ENCODE measurements at places on chromosomes 12 and 14.

DNA sequence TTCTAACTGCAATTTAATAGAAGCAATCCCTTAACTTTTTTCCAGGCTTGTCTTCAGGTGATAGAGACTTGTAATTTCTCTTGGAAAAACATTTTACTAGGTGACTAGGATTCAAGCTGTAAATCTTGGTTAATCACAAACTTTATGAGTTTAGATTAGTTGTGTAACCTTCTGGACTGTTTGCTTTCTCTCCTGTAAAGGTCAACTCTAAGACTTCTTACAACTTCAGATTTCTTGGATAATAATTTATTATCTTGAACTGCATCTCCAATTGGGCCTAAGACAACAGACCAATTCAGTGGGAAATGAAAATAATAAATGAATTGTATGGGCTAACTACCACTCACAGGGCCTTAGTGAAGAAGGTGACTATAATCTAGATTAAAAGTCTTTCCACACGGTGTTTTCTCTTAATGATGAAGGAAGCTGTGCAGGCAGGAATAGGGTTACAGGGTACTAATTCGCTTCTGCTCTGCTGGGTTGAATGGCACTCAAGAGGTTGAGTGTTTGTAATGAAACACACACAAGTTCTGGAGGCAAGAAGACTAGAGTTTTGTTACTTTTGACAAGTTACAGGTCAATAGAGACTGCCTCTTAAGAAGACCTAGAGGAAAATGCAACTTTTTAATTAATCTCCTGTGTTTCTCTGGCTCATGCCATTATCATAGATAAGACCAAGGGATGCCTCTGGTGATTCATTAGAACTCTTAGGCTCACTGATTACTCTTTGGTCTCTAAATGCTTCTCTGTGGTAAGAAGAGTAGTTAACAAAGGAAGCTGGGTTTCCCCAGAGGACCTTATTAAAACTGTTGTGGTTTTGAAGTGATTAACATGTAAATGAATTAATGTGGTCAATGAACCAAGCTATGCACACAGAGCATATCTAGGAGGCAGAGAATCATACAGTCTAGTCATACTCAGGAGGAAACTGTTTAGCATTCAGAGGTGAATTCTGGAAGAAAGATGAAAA is 30.0 kb upstream of the OR4E1 start:
- no peak for ATAC-seq

- no peak for ATAC-seq
Measured at GRCh38 chr14:99333214-99333613, 61.2 kb upstream of the BCL11B start.

DNA sequence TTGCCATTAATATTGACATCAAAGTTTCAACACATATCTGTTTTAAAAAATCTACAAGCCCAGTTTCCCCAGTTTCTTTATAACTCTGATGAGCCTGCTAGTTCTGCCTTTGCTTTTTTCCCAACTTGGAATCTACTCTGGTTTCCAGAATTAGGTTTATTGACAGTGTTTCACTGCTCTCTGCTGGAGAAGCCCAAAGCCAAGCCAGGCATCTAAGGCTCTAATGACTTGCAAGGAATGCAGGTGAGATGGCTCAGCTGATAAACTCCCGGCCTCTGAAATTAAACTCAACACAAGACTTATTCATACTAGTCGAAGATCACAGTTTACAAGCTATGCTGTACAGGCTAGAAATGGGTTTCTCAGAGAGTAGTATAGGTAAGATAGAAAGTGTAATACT is 54.3 kb downstream of the HMGA2 start:
- no peak for ATAC-seq

- ATAC-seq, result no peak
Measured at GRCh38 chr14:75025082-75025481, 22.4 kb downstream of the EIF2B2 start.

- no peak for ATAC-seq
Measured at GRCh38 chr12:81610955-81611889, 147.9 kb downstream of the PPFIA2 start.

DNA sequence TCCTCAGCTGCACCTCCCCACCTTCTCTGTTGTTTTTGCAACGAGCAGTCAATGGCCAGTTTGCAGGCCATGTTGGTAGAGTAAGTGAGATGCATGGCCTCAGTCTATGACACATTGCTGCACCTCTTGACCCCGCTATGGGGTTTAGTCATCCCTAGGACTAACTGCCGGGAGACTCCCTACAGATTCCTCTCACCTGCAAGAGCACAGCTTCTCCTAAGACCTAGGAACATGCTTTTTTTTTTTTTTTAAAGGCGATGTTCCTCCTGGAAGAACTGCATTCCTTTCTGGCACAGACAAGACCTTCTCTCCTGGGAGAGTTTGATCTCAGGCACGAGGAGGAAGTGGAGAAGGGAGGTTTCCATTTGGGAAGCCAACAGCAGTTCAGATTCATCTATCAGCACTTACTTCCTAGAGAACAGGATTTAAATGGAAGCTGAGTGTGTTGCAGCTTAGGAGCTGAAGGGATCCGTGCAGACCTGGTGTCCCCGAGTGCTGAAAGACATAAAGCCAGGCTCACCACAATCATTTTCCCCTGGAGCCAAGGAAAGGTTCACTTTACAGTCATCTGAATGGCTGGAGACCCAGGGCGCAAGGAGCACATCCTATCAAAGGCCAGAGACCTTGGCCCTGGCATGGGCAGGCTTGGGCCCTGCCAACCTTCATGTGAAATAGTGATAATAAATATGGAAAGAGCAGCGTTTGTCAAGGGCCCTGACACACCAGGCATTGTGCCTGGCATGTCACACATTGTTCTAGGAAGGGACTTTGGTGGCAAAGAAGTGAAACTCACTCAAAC is 104.1 kb downstream of the LGMN start:
- ATAC-seq, result no peak

DNA sequence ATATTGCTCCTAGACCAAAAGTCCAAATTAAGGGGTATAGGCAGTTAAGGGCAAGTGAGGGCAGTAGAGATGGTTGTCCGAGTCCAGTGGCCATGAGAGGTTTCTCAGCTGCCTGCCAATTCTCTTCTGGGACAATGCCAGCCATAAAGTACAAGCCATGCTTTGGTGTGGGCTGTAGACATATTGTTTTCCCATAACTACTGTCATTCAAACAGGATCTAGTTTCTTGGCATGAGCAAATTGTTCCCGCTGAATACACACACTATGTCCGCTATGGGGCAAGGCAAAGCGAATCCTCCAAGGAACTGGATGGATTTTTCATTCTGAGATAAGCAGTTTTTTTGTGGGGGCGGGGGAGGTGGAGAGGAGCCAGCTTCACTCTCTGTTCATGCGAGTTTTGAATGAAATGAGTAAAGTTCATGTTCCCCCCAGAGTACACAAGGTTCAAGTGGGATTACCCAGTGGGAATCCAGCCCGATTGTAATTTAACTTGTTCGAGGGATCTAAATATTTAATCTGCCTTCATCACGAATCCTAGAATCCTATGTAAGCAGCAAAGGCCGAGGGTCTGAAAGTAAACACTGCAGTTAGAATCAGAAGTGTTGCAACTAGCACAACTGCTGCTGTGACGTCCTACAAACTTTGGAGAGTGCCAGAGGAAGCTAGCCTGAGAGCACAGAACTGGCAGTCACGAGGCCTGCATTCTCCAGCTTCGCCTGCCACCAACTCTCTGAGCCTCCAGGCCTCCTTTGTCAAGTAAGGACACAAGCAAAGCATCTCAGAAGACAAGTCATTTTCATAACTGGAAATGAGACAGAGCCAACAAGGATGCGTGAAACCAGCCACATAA is 137.0 kb downstream of the CRADD start:
- peak; percentile 82 for ATAC-seq
